Esophagus squamous epithelium (tissue), 5 donors: ENCODE measurements at places on chromosomes 5 and 9.

DNA sequence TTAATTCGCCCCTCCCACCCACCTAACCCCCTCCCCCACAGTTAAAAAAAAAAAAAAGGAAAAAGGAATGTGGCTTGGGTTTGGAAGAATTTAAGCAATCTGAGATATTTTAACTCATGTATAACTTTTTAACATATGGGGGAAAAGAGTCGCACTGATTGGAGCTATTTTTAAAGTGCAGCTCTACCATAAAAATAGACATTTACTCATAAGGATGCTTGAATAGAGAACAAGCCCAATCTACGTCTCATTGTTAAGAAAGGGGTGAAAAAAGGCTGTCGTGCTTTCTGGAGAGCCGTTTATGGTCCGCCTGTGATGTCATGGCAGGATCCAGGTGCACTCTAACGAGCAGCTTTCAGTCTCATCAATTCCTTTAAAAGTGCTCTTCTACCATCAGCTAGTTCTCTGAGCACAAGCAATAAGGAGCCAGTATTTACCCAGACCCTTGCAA is 142.4 kb downstream of the ELAVL2 start:
- no peak for DNase-seq

DNA sequence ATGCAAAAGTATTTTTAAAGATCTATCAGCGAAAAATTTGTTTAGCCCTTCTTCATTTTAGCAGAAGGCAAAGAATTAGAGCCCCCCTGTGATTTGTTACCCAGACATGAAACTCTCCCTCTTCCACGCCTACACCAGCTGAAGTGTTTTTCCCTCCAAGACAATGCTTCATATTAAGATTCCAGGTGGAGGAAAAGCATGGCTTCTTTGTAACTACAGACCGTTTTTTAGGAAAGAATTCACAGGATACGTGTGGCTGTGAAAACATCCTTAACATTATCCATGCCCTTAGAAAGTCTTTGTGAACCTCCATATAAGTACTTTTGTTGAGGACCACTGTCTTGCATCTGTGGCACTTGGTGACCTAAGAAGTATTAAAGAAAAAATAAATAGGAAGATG is 121.8 kb upstream of the MTAP start:
- no peak for DNase-seq

GRCh38 chr9:20561531-20561930 is 60.8 kb downstream of the MLLT3 start:
- DNase-seq, result no peak

GRCh38 chr5:149024477-149024876 is 38.4 kb downstream of the SH3TC2 start:
- DNase-seq, result no peak

DNA sequence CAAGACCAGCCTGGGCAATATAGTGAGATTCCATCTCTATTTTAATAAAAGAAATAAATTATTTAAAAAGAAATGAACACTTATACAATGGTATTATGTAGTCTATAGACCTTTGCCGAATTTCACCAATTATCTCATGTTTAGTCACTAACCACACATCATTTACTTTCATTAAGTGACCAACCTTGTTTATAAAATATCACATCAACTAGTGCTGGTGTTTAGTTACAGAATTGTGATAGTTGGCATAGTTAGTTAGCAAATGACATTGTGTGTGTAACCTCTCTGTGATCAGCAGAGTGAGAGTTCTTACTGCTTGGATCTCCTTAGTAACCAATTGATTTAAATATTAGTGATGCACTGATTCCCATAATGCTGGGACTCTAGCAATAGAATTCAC is 71.8 kb downstream of the PRR16 start:
- no peak for DNase-seq

DNA sequence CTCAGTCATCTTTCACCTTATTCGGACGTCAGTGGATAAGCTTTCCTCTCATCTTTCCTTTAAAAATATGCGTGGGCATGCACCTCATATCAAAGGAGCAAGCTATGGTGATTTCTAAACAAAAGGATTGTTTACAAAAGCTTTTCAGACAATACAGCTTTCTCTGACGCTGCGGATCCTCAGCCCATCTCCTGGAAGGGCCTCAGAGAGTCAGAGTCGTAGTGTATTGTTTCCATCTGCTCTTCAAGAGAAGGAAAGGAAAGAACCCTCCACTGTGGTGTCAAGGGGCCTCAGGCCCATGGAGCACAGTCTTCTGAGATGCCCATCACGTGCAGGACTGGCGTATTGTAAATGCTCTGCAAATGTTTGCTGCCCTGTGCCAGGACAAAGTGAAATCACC is 163.4 kb upstream of the MAP1B start:
- DNase-seq, result no peak

- DNase-seq, result no peak
These were observed 33.8 kb downstream of the KDM3B start for GRCh38 chr5:138386290-138386689.

- no peak for DNase-seq
These were observed 5.8 kb upstream of the MEF2C start for GRCh38 chr5:88888848-88889188.

DNA sequence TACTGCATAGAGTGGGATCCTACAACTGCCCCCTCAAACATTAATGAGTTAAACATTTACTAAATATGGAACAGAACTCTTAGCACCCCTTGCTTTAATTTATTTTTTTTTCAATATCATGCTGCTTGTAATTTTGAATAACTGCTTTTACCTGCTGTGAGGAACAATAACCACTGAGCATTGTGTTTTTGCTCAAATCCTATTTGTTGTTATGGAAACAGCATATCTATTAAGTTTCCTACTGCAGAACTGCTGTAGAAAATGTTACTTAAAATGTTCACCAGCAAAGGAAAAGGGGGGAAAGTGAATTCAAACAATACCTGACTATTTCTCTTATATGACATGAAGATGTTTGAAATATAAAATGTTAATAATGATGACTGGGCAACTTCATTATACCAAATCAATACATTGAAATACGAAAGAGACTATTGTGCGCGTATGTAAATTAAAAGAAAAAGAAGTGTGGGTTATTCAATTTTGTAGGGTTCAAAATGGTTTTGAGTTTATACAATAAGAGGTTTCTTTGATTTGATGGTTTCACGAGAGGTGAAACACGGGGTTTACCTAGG is 1043.8 kb upstream of the NUDT12 start:
- DNase-seq, result no peak

DNA sequence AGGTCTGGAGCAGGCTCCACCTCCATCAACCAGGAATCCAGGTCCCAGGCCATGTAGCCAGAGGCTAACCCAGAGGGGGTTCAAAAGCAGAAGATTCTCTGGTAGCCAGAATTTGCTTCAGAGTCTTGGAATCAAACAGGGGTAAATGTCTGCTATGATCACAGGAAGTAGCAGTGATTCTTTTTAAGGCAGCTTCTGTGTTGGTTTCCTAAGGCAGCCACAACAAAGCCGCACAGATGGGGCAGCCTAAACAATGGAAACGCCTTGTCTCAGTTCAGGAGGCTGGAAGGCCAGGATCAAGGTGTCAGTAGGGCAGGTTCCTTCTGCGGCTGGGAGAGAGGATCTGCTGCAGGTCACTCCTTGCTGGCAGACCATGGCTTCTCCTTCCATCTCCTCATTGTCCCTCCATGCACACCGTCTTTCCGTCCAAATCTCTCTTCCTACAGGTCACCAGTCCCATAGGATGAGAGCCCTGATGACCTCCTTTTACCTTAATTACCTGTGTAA is 167.3 kb downstream of the ROR2 start:
- no peak for DNase-seq

- DNase-seq, result no peak
These were observed 60.4 kb upstream of the ERCC6L2 start for GRCh38 chr9:95815133-95815532.

DNA sequence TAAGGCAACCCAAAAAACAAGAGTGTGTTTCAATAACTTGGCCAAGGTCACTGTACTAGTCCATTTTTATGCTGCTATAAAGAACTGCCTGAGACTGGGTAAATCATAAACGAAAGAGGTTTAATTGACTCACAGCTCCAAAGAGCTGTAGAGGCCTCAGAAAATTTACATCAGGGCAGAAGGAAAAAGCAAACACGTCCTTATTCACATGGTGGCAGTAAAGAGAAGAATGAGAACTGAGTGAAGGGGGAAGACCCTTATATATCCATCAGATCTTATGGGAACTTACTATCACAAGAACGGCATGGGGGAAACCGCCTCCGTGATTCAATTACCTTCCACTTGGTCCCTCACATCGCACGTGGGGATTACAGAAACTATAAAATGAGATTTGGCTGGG is 64.3 kb upstream of the CAMK4 start:
- no peak for DNase-seq

- no peak for DNase-seq
These were observed 25.1 kb upstream of the PRDM12 start for GRCh38 chr9:130639124-130639765.

GRCh38 chr5:77077829-77078176 is 9.3 kb downstream of the ZBED3 start:
- no peak for DNase-seq

GRCh38 chr9:128276574-128277270 is 646 bp downstream of the SWI5 start:
- DNase-seq, result no peak

DNA sequence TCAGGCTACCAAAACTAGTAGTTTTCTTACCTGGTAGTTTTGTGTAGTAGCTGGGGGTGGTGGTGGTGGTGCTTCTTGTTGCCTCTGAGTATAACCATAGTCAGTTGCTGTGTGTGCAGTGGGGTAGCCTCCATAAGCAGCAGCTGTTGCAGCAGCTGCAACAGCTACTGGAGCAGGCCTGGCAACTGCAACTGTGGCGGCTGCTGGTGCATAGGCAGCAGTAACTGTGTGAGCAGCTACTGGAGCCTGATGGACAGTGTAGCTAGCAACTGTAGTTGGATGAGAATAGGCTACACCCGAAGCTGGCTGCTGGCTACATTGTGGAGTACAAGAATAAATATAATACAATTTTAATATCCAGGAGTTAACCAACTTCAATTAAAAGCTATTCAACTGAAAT is 24.7 kb downstream of the ZFR start:
- DNase-seq, result no peak

GRCh38 chr9:124322618-124323432 is 65.1 kb downstream of the NEK6 start:
- DNase-seq, result no peak

DNA sequence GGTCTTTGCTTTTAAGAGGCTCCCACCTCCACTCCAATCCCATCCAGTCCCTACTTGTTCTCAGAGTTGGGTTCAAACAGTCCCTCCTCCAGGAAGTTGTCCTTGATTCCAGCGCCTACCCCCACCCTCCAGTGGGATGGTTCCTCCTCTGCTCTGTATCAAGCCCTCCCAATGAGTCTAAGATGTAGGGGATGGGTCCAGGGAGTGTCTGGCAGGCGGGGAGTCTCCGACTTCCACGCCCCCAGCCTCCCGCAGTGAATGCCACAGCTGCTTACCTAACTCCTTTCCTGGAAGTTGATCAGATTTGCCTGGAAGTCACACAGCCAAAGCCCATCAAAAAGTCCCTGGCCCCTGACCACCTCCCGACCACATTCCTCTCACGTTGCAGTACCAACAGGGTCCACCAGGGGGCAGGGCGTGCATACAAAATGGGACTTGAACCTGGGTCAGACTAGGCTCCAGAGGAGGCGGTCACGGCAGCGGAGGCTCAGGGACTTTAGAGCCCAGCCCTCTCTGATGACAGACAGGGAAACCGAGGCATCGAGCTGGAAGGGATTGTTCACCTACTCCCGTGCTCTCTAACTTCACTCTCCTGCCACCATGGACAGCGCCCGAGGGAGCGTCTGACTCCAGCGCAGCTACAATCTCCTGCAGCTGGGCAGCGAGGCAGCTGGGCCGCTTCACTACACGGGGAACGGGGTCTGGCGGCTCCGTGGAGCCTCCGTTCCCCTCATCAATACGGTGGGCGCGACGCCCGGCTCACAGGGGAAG is 25.0 kb upstream of the TDRD7 start:
- no peak for DNase-seq

- no peak for DNase-seq
These were observed at the start of gene CD72 for GRCh38 chr9:35618325-35618727. TSS of gene CD72 (minus strand) at chr9:35618413. CDS start at chr9:35618303, 110 bp downstream.

DNA sequence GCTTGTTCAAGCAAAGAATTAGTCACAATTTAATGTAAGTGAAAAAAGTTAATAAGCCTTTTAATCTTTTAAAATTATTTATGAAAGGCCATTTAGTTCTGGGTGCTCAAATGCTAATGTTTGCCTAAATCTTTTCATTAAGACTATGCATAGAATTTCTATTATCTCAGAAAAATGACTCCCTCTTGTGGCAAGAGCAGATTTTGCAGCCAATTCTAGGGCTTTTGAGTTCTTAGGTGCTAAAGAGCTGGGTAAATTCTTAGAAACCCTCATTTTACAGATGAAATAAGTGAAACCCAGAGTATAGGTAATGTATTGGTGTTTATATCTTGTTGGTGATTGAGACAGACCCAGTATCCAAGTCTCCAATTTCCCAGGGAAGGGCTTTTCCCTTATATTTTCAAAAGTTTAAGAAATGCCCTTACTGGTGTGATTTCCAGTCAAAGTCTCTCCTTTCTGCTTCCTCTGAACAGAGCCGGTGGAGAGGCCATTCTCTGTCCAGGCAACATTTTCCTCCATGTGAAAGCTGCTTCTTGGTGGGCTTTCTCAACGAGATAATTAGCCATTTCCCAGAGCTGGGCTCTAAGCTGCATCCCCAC is 24.1 kb upstream of the PCSK5 start:
- DNase-seq, result no peak

GRCh38 chr5:99191206-99191745 is 262.5 kb upstream of the CHD1 start:
- no peak for DNase-seq
